DMS53 (cell line): ENCODE measurements at places on chromosomes 13 and 19.
A peak's percentile ranks its signal among the peaks of the same experiment; 100 is the strongest.

- no peak for DNase-seq
Measured at GRCh38 chr19:41932259-41932719, 4.0 kb upstream of the ERFL start.

DNA sequence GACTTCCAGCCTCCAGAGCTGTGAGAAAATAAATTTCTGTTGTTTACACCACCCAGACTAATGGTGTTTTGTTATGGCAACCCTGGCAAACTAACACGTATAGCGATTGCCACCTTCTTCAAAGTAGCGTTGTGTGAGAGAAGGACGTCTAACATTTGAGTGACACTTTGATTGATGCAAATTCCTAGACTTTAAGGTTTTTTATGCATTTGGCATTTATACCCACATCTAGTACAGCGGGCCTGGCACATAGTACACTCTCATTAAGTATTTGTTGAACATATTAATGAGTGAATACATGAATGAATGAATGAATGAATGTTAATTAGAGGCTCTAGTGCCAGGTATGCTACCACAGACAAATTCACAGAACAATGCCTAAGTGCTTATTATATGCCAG is 36.7 kb downstream of the POU4F1 start:
- no peak for DNase-seq

DNA sequence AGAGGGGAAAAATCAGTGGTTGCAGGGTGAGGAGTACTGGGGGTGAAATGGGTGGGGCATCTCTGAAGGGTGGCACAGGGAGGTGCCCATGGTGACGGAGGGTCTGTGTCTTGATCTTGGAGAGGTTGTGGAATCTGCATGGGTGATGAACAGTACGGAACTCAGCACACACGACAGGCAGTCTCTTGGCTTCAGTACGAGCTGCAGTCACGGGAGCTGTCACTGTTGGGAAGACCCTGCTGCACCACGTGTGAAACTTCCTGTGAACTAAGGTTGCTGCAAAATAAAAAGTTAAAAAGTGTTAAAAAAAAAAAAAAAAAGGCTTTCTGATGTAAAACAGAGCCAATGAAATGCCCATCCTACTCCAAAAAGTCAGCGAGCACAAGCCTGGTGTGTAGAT is 34.3 kb downstream of the TEX29 start:
- DNase-seq: no peak

- DNase-seq: peak; percentile 1
Measured at GRCh38 chr13:66036024-66036614, 1194.0 kb downstream of the PCDH9 start.

- DNase-seq: no peak
Measured at GRCh38 chr13:28537171-28537570, 42.2 kb upstream of the FLT1 start.

GRCh38 chr13:28583651-28584091 is 75.3 kb upstream of the POMP start:
- peak; percentile 76 for DNase-seq
